Anterior cingulate cortex (tissue), 58 donors: ENCODE measurements at places on chromosomes 16 and 17.

DNA sequence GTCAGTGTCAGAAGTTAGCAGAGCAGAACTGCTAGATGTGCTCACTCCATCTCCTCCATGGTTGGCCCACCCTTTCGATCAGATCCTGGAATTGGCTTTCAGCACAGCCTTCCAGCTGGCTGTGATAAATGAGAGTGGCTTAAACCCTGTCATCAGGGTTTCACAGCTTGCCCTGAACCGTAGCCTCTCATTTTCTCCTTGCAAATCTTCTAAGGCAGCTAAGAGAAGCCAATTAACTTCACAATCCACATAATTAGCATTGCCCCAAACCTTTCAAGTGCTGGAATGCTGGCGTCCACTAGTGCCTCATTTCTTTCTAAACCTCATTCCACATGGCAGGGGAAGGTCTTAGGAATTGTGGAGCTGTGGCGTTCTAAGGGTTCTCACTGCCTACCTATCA is 21.7 kb downstream of the MILR1 start:
- no peak for DNase-seq

DNA sequence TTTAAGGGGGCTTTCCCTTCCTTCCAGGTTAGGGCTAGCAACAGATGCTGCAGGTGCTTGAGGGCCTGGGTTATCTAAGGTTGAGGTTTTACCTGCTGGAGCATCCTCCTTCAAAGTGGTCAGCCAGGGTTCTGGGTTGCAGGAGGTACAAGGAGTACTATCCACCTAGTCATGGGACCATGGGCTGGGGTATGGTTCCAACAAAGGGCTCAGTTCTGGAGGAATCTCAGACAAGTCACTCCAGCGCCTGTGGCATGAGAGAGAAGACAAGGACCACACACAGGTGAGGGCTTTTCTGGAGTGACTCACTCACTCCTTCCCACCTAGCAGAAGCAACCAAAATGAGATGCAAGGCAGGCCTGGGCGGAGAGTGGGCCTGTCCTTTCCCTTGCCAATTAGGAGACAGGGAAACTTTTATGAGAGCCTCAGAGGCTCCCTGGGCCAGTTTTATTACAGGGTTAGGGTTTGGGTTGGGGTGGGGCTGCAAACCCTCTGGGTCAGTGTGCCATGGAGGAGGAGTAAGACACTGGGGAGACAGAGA is 2.2 kb downstream of the MYO19 start:
- DNase-seq = no peak

- no peak for DNase-seq
These were observed 6.5 kb downstream of the CPNE7 start for GRCh38 chr16:89581861-89582563.

DNA sequence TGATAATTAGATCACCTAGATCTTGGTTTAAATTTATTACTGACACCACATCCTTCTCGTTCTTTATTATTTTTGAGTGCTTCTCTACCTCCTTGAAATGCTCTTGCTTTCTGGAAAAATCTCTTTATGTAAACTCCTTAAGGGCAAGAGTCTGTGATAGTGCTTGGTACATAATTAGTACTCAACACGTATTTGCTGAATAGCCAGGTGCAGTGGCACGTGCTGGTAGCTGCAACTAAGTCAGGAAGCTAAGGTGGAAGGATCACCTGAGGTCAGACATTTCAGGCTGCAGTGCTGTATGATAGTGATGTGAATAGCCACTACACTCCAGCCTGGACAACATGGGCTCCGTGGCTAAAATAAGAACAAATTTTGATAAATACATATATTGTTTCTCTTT is 63.0 kb downstream of the PPM1E start:
- no peak for DNase-seq

GRCh38 chr16:58459344-58460218 is 40.4 kb upstream of the NDRG4 start:
- no peak for DNase-seq

DNA sequence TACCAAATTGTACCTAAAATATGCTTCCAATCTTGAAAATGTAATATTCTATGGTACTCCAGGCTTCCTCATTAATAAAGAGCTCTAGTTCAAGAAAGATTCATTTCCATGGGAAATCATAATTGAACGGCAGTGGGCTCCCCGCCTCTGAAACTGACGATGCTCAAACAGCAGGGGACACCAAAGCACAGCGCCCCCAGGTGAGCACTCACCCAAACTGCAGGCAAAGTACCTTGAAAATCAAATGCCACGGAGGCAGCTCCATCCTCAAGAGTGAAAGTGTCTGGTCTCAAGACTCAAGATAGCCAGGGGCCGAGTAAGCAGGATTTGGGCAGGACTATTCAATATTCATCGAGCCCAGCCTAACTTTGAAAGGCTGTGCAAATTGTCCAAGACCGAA is 217.4 kb upstream of the TNRC6C start:
- DNase-seq = no peak
